ENCODE measurements at places on chromosomes 5 and 9.
A peak's percentile ranks its signal among the peaks of the same experiment; 100 is the strongest.

DNA sequence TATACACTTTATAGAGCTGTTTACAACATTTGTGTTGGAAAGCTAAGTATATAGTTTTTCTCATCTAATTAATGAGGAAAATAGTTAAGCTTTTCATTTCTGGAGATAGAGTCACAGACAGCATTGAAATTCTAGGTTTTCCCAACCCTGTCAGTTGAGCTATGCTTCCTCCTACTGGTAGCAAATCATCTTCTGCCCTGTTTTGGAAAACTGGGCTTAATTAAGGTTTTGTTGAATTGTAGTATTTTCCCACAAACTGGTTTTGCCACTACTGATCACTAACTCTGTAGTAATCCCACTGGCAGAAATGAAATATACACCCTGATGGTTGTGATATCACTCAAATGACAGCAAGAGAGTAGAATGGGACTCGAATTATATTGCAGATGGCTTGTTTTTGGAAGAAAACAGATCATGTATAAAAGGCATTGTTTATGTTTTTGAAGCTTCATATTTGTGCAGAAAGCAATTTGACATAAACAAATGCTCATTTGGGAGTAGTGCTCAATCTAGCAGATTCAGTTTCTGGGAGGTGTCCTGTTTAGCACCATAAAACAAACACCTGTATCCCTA, 46.6 kb downstream of the CD180 start:
- no peak for DNase-seq

GRCh38 chr9:83512621-83513020, 25.6 kb downstream of the FRMD3 start:
- DNase-seq, result no peak

GRCh38 chr9:88792502-88792901, 198.8 kb upstream of the S1PR3 start:
- no peak for DNase-seq

DNA sequence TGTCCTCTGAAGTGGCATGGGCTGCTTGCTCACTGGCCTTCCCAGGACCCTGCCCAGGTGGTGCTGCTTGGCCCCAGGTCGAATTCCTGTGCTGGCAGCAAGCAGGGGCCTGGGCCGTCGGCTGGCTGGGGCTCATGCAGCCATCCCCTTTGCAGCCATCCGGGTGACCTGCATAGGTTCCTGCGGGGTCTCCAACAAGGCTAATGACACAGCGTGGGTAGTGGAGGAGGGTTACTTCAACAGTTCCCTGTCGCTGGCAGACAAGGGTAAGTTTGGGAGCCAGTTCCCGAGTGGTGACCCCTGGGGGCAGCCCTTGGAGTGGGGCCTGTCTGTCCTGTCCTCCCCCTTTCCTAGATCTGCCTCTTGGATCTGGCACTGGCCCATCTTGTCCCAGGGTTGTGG, 6.1 kb upstream of the EHMT1 start:
- DNase-seq, result no peak

DNA sequence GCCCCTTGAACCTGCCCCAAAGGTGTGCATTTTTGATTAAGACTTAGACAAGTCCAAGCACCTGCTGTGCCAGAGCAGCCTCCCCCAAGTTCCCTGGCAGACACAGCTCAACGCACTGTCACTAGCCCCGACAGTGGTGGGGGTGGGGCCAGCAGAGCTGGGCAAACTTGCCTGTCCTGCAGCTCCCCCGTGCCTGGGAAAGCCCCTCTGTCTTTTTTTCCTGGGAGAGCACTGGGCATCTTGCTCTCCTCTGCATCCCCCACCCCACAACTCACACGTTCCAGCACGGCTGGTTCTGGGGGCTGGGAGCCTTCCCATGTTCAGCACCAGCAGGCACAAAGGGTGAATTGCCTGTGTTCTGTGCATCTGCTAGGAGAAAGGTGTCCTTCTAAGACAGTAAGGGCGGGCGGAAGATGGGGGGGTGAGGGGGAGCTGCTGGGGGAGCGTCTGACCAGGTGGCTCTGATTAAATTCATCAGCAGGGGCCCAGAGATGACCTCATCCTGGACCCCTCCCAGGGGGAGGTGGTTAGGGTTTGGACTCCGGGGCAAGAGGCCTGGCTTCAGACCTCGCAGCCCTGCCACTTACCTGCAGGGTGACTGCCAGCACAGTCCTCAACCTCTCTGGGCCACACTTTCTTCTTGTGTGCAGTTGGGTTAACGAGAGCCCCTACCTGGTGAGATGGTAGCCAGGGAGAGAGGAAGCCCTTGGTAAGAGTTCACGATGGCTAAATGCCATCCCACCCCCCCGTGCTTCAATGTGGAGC, 23.5 kb downstream of the HMCN2 start:
- DNase-seq, result no peak

DNA sequence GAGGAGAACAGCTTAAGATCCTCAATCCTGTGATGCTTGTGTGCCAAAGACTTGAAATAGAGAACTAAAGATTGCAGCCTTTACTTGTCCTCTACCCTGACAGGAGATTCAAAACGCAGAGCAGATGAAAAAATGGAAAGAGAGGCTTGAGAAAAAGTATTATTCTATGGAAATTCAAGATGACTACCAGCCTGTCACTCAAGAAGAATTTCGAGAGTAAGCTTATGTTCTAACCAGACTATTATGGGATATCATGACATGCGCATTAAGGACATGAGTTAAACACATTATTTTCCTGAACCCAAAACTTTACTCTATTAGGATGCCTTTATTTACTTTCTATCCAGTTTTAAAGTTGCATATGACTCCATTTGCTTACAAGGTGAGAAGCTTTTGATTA, 46.4 kb downstream of the PKD2L2 start:
- DNase-seq, result no peak

DNA sequence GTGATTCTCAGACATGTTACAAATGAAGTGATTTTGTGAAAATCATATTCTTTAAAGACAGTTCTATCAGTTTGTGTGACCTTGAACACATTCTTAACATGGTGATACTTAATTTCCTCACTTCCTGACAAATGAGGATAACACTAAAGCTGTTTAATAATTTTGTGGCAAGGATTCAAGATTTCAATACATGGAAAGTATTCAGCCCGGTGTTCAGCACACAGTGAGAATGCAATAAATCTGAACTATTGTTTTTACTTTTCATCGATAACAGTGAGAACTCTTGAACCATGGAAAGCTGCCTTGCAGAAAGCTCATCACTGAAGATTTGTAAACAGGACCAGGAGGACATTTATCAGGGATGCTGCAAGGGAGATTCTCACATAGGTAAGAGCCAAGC, 57.1 kb upstream of the C5orf46 start:
- no peak for DNase-seq

- no peak for DNase-seq
Observed at GRCh38 chr5:91059409-91059808, 323.7 kb downstream of the ARRDC3 start.

- no peak for DNase-seq
Observed at GRCh38 chr5:157818368-157818767, 40.6 kb downstream of the CLINT1 start.

GRCh38 chr9:136625101-136626065, 37.3 kb upstream of the EGFL7 start:
- peak; percentile 80 for DNase-seq

GRCh38 chr5:114335391-114335790, 26.5 kb upstream of the KCNN2 start:
- DNase-seq, result no peak

DNA sequence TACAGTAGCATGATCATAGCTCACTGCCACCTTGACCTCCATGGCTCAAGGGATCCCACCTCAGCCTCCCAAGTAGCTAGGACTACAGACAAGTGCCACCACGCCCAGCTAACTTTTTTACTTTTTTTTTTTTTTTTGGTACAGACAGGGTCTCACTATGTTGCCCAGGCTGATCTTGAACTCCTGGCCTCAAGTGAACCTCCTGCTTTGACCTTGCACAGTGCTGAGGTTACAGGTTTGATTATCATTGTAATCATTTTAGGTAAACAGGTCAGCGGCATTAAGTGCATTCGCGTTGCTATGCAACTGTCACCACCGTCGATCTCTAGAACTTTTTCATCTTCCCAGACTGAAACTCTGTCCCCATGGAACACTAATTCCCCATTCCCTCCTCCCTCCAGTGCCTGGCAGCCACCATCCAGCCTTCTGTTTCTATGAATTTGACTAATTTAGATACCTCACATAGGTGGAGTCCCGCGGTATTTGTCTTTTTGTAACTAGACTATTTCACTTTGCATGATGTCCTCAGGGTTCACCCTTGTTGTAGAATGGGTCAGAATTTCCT, 5.8 kb upstream of the CARD19 start:
- no peak for DNase-seq
